Effector memory CD4-positive, alpha-beta T cell (primary cell): ENCODE measurements at places on chromosomes 7 and 10.

DNA sequence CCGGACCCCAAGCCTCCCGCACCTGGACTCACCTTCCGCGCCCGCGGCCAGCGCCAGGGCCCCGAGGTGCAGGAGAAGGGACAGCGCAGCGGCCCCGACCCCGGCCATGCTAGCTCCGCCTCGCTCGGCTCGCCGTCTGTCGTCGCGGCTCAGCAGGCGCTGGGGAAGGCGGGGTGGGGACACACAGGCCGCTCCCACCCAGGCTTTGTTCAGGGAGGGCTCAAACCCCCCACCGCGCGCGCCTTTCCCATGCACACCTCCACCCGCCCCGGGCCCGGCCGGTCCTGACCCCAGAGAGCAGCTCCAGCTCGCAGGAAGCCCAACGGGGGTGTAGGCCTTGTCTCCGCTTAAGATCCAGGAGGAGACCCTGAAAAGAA lies at the start of gene KCP:
Gene KCP (minus strand): TSS at position 141 of the 377 bp plus-strand sequence. CDS start 33 bp downstream, at position 108.
- no peak within 1 kb of the TSS for H3K4me3 ChIP-seq
- peaks cover 30% of the 10 kb centered on the region for H3K27me3 ChIP-seq
- no peak within 1 kb of the TSS for H3K27ac ChIP-seq
- no peaks in the 10 kb centered on the region for H3K36me3 ChIP-seq
- peaks cover 11% of the 10 kb centered on the region for H3K4me1 ChIP-seq

- no peaks in the 10 kb centered on the region for H3K27me3 ChIP-seq
- H3K4me1 ChIP-seq = no peaks in the 10 kb centered on the region
- H3K27ac ChIP-seq = no peak overlapping the region
- DNase-seq = no peak
- no peaks in the 10 kb centered on the region for H3K36me3 ChIP-seq
These were observed 411.1 kb downstream of the GFRA1 start for GRCh38 chr10:115861864-115862263.

- no peaks in the 10 kb centered on the region for H3K4me1 ChIP-seq
- DNase-seq = no peak
- no peaks in the 10 kb centered on the region for H3K36me3 ChIP-seq
- no peak overlapping the region for H3K4me3 ChIP-seq
- no peaks in the 10 kb centered on the region for H3K27me3 ChIP-seq
These were observed 39.8 kb upstream of the AKR1E2 start for GRCh38 chr10:4786043-4786839.

DNA sequence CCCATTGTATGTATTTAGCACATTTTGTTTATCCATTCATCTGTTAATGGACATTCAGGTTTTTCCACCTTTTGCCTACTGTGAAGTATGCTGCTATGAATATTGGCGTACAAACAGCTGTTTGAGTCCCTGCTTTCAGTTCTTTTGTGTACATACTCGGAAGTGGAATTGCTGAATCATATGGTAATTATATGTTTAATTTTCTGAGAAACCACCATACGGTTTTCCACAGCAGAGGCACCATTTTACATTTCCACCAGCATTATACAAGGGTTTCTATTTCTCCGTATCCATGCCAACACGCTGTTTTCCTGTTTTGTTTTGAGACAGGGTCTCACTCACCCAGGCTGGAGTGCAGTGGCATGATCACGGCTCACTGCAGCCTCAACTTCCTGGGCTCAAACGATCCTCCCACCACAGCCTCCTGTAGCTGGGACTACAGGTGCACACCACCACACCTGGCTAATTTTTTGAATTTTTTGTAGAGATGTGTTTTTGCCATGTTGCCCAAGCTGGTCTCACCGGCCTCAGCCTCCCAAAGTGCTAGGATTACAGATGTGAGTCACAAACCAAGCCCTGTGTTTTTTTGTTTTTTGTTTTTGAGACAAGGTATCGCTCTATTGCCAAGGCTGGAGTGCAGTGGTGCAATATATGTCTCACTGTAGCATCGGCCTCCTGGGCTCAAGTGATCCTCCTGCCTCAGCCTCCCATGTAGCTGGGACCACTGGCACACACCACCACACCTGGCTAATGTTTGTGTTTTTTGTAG lies 22.1 kb upstream of the FBXW4 start:
- H3K36me3 ChIP-seq = no peaks in the 10 kb centered on the region
- DNase-seq = no peak
- no peak overlapping the region for H3K4me3 ChIP-seq
- no peaks in the 10 kb centered on the region for H3K27me3 ChIP-seq

- no peaks in the 10 kb centered on the region for H3K36me3 ChIP-seq
- H3K4me1 ChIP-seq = peaks cover 44% of the 10 kb centered on the region
These were observed 113.8 kb upstream of the ADO start for GRCh38 chr10:62690703-62691102.

GRCh38 chr7:100353685-100354330 lies 4.1 kb upstream of the PILRB start:
- H3K27ac ChIP-seq = no peak overlapping the region
- peaks cover 4% of the 10 kb centered on the region for H3K4me1 ChIP-seq
- no peak overlapping the region for H3K4me3 ChIP-seq
- no peaks in the 10 kb centered on the region for H3K27me3 ChIP-seq
- DNase-seq = no peak

DNA sequence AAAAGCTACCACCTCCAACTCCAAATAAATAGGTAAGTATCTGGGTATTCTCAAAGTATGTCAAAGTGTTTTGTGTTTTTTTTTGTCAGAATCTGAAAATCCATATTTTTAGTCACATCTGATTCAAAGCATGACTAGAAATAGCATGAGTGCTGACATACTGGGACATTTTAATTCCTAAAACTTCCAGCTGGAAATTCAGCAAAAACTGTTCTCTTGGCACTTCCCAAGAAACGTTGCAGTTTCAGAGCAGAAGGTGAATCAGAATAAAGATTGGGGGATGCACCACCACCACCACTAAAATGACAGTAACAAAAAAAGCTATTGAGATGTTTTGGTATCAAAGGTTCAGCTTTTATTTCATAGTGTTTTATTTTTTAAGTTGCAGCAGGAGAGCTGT lies 724.6 kb upstream of the CELF2 start:
- no peak overlapping the region for H3K4me3 ChIP-seq
- H3K27ac ChIP-seq = no peak overlapping the region
- DNase-seq = no peak
- no peaks in the 10 kb centered on the region for H3K4me1 ChIP-seq
- no peaks in the 10 kb centered on the region for H3K36me3 ChIP-seq
- no peaks in the 10 kb centered on the region for H3K27me3 ChIP-seq

DNA sequence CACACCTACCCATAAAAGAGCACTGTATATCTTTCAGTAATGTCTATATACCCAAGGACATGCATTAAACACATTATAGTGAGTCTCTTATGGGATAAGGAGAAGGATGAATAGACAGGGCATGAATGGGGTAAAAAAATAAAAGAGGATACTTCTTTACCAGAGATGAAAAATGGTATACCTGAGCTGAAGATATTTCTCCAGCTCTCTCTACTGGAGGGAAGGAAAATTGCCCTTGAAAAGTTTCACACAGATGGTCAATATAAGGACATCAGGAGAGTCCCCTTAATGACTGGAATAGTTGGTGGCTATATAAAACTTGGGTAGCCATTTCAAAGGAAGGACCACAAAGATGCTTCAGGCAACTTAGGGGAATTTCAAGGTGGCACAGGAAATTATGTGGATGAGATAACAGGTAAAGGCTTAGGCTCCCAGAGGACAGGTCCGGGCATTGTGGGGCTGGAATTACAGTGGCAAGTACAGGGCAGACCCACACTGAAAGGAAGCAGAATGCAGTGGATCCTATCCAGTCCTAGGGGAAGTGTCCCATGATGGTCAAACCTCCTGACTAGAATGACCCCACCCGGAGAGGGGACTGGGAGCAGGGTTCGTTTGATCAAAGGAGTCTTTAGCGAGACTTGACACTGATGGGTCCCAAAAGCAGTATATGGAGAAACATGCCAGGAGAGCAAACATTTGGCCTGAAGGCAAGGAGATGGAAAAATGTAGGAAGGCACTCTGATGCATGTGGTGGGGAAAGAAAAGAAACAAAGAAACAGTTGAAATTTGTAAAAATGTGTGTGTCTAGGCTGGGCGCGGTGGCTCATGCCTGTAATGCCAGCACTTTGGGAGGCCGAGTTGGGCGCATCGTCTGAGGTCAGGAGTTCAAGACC lies 35.6 kb downstream of the PLAU start:
- no peak overlapping the region for H3K4me3 ChIP-seq
- H3K27me3 ChIP-seq = no peaks in the 10 kb centered on the region
- no peaks in the 10 kb centered on the region for H3K4me1 ChIP-seq
- H3K36me3 ChIP-seq = no peaks in the 10 kb centered on the region
- no peak for DNase-seq

DNA sequence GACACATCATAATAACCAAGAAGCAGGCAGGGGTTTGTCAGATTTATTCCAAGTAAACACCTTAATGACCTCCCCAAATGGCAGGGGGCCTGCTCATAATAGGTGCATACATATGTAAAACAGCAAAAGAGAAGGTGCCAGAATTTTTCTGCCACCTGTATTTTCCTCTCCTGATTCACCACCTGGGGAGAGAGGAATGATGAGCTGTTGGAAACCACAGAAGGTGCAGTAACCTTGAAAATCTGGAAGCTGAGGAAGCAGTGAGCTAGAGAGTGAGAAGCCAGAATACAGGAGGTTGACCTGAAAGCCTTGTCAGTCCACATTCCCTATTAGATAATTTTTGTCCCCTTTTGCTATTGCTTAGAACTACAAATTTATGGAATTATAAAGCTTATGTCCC lies 46.2 kb upstream of the PDE1C start:
- no peak overlapping the region for H3K27ac ChIP-seq
- H3K4me3 ChIP-seq = no peak overlapping the region
- H3K27me3 ChIP-seq = no peaks in the 10 kb centered on the region
- no peaks in the 10 kb centered on the region for H3K36me3 ChIP-seq
- no peak for DNase-seq
